Breast epithelium (tissue), 4 donors: ENCODE measurements at places on chromosomes 1 and 21. TPM values are rescaled to one million over a fixed set of nuclear protein-coding genes. Genes with fewer than 3 reads are reported as not detected.

Gene CFAP126
- not detected for total RNA-seq

DNA sequence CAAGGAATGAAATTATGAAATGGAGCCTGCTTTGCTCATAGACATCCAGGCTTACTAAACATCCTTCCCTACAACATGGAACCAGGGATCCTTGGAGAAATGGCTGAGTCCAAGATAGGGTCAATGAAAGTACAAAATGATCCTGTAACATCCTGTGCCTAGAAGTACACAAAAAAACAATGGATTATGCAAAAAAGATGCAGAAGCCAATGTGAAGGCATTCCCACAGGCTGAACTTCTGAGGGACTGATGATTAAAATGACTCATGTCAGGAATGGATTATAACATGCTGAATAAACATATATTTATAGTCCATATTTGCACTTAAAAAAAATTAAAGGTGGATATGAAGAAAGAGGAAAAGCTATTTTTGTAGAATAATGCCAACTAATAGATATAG is 10.4 kb upstream of the HOOK1 start:
- DNase-seq = no peak

Gene RCAN1
- total RNA-seq = 47.9 TPM

Gene LINGO4
- total RNA-seq = 0.16 TPM

DNA sequence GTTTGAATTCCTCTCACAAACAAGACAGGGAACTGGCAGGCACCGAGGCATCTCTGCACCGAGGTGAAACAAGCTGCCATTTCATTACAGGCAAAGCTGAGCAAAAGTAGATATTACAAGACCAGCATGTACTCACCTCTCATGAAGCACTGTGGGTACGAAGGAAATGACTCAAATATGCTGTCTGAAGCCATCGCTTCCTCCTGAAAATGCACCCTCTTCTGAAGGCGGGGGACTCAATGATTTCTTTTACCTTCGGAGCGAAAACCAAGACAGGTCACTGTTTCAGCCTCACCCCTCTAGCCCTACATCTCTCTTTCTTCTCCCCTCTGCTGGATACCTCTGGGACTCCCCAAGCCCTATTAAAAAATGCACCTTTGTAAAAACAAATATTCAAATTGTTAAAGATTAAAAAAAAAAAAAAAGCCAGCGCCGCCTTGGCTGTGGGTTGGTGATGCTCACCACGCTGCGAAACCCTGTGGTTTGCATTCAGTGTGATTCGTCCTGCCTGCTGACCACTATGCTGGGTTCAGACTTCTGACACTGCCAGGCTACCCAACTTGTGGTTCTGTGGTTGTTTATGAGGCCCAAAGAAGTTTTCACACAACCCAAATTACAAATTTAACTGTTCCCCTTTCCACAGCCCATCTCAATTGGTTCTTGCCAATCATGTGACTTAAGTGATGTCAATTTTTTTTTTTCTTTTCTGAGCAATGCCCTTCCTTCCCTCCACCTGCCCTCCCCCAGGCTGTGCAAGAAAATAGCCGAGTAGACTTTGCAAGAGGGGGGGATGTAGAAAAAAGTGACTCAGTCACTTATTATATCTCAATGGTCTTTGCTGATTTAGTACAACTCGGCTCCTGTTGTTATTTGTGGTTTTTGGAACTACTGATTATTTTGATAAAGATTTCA is at the start of gene RUNX1:
RUNX1 (minus strand) TSS at position 597 of the 912 bp plus-strand sequence.
- DNase-seq = peak; percentile 31

GRCh38 chr1:117857418-117857817 is 72.0 kb downstream of the GDAP2 start:
- no peak for DNase-seq

GRCh38 chr1:172005856-172006255 is 164.6 kb downstream of the DNM3 start:
- DNase-seq = no peak

DNA sequence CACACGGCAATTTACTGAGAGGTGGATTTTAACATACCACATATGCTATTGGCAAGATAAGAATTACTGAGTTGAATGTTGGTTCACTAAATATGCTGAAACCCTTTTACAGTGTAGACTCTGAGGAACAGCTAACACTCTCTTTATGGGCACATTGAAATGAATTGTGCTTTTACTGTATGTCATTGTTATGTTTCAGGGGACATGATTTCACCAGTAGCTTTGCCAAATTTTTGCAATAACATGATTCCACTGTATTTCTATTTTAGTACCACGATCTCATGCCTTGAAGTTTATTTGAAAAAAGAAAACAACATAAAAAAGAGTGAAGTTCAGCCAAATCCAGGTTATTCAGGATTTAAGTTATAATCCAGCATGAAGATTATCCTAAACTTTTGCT is 188.5 kb downstream of the HLX start:
- DNase-seq = no peak

- DNase-seq = peak; percentile 25
Measured at GRCh38 chr1:229694053-229694693, 68.1 kb downstream of the URB2 start.

DNA sequence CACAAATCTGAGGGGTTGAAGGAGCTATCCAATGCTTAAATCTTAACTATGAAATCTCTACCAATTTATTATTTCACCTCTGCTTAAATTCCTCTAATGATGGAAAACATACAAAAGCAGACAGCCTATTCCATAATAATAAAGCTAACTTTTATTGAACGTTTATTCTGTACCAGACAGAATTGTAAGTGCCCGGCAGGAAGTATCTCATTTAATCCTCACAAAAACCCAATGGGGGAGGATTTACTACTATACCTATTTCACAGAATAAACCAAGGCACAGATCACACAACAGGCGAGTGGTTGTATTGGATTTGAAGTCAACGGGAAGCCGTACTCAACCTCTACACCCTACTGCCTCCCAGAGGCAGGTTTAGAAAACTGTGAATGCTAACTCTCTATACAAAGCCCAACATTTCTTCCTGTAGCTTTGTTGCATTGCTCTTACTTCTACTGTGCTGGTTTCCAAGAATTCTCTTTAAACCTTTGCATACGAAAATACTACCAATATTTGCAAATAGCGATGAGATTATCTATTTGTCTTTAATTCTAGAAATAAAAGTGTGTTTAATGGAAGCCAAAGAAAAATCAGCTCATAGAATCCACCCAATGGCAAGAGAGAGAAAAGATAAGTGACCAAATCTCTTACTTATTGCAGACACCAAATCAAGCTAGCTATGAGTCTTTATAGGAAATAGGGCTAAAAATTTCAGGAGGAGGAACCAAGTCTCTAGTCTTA is 33.5 kb upstream of the C1orf53 start:
- no peak for DNase-seq
